Foreskin keratinocyte (primary cell): ENCODE measurements at places on chromosomes 4 and X.

DNA sequence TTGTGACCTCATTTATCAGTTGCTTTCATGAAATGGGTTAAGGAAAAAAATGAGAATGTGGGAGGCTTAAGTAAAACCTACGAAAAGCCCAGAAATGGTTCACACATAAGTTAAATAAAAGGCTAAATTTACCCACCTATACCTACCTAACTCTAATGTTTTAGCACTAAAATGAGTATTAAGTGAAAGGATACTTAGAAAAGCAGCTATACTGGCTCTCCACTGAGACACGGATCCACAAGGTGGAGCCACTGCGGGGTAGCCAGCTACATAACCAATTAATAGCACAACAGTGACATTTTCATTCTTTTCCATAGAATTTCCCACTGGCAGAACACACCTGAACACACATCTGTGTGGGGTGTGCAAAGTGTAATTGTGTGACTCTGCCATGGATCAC lies 101.9 kb downstream of the MAML3 start:
- no peak for DNase-seq

- no peak for DNase-seq
These were observed 161.0 kb upstream of the FGF13 start for GRCh38 chrX:138872537-138872936.

DNA sequence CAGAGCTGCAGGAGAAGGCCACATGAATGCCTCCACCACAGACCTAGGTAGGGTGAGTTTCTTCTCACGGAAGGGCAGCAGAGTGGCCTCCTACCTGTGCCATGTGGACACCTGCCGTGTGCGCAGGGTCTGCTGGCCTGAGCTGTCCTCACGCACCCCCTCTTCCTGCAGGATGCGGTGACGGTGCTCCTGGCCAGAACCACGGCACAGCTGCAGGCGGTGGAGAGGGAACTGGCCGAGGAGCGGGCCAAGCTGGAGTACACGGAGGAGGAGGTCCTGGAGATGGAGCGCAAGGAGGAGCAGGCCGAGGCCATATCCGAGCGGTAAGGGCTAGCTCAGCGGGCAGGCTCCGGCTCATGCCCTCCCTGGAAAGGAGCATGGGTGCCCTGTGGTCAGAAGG lies 28.4 kb upstream of the CLCN4 start:
- DNase-seq, result no peak

DNA sequence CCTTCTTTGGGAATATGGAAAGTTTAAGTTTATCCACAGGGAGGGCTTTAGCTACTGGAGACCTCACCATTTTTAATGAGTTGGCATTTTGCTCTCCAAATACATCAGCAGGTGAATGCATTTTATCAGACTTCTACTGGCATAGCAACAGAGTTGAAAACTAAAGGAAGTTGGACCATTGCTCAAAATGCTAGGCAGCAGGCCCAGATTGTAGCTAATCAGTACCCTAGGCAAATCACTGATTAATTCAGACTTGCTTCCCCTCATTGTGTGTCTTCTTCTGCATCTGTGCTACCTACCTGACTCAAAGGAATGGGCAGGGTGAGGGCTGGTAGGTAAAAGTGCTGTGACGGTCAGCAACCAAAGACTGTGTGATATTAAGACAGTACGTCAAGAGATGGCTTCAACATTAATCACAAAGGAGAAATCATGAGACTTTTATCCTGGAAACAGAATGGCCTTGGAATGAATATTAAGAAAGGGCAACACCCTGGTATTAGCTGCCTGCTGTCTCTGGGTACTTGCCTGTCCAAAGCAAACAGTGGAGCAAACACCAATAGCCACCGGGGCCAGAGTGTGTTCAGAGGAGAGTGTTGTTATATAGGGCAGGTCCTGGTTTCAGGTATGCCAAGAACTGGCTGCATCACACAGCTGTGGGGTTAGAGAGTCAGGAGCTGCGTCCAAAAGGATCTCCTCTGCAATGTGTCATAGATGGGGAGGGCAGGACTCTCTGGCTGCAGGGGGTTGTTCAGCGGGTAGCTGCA lies 17.1 kb upstream of the SMIM20 start:
- no peak for DNase-seq

DNA sequence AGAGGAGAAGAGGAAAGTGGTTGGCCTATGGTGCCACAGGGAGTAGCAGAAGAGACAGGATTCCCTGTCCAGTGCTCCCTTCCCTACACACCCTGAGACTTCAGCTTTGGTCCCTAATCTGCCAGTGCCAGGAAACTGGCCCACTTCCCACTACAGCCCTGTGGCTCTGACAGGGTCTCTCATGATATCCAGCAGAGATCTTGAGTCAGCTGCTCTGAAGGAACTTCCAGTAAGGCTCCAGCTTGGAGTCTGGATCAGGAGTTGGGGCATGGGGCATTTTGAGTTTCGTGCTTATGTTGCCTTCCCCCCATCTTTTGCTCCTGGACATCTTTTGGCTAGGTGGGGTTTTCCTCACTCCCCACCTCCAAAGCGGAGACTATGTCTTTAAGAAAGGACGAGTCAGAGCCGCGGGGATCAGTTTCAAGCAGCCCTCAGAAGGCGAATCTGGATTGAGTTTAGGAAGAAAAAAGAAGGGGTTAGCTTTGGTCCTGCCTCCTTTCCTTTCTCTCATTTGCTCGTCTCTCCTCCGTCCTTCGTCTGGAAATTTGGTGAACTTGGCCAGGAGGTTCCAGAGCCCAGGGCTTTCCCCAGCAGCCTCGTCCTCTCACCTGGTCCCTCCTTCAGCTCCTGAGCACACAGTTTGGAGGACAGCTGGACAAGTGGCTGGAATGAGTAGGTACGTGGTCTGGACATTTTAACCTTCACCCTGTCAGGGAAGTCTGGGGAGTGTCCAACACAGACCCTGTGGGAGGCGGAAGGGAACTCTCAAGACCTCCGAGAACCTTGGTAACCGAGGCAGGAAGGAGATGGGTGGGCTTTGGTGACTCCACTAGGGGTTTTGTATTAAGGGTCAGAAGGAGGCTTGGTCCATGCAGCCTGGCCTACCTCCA lies 104.4 kb downstream of the RTL5 start:
- no peak for DNase-seq

GRCh38 chr4:10153161-10153560 lies 36.6 kb upstream of the WDR1 start:
- no peak for DNase-seq

GRCh38 chr4:167629272-167629671 lies 395.0 kb upstream of the SPOCK3 start:
- DNase-seq, result no peak
